ENCODE measurements at places on chromosomes 6 and 20.
A peak's percentile ranks its signal among the peaks of the same experiment; 100 is the strongest.

GRCh38 chr6:109720311-109720710 lies 29.2 kb downstream of the FIG4 start:
- no peak for DNase-seq

DNA sequence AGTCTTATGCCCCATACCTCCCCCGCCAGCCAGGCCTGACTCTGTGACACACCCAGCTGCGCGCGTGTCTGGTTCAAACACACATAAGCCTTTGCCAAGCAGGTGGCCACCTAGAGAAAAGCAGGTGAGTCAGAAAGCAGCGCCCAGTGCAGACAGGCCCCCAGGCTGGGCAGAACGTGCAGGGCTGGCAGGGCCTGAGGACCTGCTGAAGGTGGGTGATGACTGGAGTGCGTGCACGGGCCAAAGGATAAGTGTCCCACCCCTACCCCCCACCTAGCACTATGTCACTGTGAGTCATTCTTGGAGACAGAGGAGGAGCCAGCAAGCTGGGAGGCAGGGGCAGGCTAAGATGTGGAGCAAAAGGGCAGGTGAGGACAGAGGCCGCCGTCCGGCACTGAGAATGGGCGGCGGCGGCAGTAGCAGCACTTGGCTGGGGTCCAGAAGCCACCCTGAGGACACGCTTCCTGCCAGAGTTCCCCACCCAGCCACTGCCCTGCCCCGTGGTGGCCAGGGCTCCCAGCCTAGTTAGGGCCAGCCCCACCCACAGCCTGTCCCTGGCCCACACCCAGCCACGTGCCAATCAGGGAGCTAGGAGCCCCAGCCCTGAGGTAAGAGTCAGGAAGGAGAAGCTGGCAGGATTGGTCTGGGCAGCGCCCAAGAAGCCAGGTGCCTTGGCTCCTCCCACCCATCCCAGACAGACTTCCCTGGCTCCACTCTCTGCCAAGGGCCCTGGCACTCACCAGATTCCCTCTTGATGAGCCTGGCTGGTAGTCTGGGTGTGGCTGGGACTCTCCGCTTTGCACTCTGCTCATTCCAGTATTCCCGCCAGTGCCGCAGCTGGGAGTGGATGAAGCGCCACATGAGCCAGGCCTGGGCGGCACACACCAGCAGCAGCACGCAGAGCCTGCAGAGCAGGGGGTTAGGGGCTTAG lies 72.7 kb downstream of the TRAM2 start:
- DNase-seq: peak; percentile 99

- DNase-seq: no peak
Observed at GRCh38 chr6:166998256-166999144, 697 bp upstream of the CEP43 start.

DNA sequence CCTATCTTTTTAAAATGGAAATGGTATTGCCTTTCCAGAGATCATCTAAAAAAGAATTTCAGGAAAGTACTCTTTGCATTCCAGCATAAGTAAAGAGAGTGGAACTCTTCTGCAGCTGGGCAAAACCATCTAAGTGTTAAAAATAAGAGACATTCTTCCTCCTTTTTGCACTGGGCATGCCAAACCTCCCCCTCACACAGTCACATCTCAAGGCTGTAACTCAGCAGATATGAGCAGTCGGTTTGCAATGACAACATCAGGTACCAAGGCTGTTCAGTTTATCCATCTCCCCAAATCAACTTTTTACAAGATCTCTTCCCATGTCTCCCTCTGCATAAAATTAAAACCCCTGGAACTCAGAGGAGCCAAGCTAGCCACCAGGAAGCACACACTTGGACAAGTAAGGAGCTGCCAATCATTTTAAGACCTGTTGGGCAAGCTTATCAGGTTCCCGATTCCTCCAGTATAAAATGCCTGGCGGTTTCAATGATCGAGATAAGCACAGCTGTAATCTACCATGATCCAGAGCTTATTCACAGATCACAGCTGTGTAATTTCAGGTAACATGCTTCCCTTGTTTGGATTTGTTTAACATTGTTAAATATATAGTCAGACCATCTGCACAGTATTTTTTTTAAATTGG lies 23.2 kb downstream of the ID4 start:
- no peak for DNase-seq

DNA sequence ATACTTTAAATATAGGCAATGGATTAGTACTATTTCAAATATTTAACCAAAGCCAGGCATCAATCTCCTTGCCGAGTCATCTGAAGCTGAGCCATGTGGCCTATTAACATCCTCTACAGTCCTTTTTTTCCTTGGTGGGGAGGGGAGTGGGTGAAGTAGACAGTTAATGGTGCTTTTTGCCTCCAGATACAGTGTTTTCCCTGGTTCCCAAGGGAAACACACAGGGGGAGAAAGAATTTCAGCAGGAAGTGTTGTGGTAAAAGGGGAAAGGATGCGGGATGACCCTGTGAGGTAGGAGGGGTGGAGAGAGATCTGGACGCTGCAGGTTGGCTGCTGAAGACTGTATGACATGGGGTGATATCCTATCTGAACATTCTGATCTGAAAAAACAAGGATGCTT lies 9.6 kb downstream of the CLDN20 start:
- DNase-seq: peak; percentile 72
